ENCODE measurements at places on chromosomes 13 and 19.

- peak within 1 kb of the TSS; percentile 74 for H3K27ac ChIP-seq
- H3K4me3 ChIP-seq = peak within 1 kb of the TSS; percentile 81
- DNase-seq = no peak
- H3K27me3 ChIP-seq = no peaks in the 10 kb centered on the region
Observed at GRCh38 chr19:3029065-3029923, at the start of gene TLE2. Gene TLE2 (minus strand): TSS chr19:3029280. CDS start chr19:3028904, 376 bp downstream.

DNA sequence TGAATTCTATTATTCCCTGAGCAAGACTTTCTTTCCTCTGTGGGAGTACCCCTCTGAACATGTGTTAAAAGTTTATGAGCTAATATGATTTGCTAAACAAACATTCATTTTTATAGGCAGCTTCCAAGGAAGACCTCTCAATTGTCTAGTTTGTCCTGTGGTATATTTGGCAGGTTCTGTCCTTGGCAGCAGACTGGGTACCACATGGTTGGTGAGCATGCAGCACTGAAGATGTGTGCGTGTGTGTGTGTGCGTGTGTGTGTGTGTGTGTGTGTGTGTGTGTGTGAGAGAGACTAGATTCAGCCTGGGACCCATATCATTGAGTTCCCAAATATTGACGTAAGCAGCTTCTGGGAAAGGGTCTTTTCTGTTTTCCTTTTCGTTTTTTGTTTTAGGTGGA, 24.0 kb downstream of the FGF9 start:
- no peaks in the 10 kb centered on the region for H3K27me3 ChIP-seq
- H3K4me1 ChIP-seq = no peaks in the 10 kb centered on the region

DNA sequence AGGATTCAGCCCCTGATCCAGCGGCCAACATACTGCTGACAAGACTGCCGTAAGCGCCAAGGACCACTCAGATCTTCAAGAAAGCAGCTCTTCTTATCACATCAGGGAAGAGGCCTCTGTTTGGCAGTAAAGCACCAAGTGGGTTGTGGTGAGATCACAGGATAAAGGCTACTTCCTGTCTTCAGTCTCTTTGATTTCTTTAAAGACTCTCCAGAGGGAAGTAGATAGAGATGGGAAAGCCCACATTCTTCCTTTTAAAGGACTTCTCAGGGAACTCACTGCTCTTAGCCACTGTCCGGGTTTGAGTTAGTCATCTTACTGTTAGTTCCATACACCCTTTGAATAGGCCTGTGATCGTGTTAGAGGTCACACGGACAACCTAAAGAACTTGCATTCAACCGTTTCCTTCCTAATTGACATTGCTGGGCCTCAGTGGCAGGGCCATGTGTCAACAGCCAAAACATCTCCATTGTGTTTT, 47.2 kb upstream of the POMP start:
- no peak for DNase-seq
- no peak overlapping the region for H3K4me3 ChIP-seq
- no peak overlapping the region for H3K27ac ChIP-seq
- H3K4me1 ChIP-seq = no peaks in the 10 kb centered on the region
- H3K27me3 ChIP-seq = no peaks in the 10 kb centered on the region

DNA sequence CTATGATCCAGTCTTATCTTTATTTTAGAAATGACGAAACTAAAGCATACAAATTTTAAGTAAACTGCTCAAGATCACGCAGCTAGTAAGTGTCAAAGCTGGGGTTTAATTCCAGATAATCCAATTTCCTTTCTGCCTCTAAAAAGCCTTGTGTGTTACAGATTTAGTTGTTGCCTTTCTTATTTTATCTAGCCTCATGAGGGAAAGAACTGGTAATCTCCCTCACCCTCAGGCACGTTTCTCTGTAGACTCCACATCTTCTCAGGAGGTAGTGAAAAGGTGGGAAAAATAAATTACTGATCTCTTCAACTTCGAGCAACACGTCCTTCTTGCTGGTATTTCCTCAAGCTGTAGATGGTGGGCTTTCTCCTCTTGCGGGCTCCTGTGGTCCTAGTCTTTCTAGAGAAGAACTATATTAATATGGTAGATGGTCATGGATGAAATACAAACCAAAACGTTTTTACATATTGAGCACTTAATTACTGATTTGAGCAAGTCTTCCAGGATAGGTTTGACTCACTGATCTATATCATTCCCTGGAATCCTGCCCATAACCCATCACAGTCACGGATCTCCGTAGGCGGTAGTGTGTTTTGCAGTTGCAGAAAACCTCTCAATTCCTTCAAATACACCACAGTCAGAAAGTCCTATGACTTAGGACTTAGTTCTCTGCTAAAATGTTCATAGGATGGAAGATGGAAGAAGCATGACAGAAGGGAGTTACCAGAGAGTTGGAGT, 519.5 kb downstream of the DCT start:
- H3K27me3 ChIP-seq = no peaks in the 10 kb centered on the region
- H3K4me3 ChIP-seq = no peak overlapping the region
- H3K36me3 ChIP-seq = no peaks in the 10 kb centered on the region
- DNase-seq = no peak
- peaks cover 6% of the 10 kb centered on the region for H3K4me1 ChIP-seq
- no peak overlapping the region for H3K27ac ChIP-seq

DNA sequence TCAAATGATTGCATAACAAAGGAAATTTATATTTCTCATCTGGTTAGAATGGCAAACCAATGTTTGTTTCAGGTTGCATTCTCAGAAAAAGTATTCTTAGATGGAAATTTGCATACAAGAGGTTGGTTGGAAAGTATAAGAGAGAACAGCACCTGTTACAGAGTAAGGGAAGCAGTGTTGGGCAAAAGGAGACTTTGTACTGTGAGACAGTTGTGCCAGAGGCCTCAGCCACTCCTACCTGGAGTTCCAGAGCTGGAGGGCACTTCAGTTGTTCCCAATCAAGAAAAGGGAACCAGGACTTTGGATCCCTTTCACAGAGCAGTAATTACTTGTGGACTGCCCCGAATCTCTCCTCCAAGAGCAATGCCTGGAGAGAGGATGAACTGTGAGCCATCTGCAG, 81.8 kb downstream of the SPRY2 start:
- no peaks in the 10 kb centered on the region for H3K36me3 ChIP-seq
- no peak overlapping the region for H3K27ac ChIP-seq
- H3K4me3 ChIP-seq = no peak overlapping the region
